ENCODE measurements at places on chromosomes 5 and 9.

DNA sequence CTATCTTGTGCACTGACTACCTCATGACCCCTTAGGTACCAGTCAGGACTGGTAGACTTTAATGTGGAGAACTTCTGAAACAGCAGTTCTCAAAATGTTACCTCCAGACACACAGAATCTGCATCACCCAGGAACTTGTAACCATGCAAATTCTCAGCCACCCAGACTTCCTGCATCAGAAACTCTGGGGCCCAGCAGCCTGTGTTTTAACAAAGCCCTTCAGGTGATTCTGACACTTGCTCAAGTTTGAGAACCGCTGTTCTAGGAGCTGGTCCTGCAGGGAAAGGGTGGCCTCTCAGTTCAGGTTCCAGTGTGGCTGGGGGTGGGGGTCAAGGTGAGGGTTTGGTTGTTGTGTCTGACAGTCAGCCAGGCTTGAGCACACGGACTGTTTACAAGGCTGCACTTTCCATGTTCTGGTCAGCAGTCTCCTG is 28.4 kb downstream of the ZFP62 start:
- peak; percentile 55 for DNase-seq

DNA sequence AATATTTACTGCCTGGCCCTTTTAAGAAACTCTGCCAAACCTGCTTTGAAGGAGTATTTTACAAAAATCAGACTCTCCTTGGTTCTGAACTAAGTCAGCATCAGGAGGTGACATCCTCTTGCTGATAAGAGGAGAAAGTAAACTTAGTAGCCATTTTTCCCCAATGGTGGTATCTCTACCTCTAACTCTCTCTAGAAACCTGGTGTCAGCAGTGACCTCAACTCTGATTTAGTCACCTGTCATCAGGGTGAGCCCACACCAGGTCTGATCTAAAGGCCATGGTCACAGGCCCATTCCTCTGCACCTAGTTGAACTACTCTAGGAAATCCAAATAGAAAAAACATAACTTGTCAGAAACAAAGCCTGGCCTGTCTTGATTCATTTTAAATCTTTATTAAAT is 4.2 kb downstream of the CARNMT1 start:
- no peak for DNase-seq

- no peak for DNase-seq
These were observed 69.5 kb downstream of the PRR16 start for GRCh38 chr5:120533581-120533980.

DNA sequence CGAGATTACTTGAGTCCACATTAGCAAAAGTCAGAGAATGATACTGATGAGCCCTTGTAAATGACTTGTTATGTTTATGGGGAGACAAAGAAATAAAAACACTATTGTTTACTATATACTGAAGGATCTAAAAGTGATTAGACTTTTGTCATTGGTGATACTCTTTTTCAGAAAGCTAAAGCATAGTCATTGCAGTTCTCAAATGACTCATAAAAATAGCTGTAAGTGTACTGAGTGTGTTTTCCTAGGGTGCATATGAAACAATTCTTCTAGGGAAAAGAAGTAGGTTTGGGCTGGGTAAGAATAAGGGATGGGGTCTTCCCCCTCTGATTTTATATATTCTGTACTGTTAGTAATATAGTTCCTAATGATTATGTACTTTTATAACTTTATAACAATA is 32.6 kb downstream of the WDR36 start:
- no peak for DNase-seq

GRCh38 chr9:136606687-136607333 is 55.9 kb upstream of the EGFL7 start:
- DNase-seq: no peak

GRCh38 chr5:133779828-133780475 is 167.6 kb upstream of the FSTL4 start:
- no peak for DNase-seq

Measured in stimulated activated CD4-positive, alpha-beta T cell treated with anti-CD3 and anti-CD28 coated beads, Interleukin-15, amount 100 ng/mL, for 24 hours (primary cell).